ENCODE measurements at places on chromosomes 16 and 17.

- no peak for DNase-seq
These were observed 241.5 kb upstream of the NLRP1 start for GRCh38 chr17:5825717-5826330.

DNA sequence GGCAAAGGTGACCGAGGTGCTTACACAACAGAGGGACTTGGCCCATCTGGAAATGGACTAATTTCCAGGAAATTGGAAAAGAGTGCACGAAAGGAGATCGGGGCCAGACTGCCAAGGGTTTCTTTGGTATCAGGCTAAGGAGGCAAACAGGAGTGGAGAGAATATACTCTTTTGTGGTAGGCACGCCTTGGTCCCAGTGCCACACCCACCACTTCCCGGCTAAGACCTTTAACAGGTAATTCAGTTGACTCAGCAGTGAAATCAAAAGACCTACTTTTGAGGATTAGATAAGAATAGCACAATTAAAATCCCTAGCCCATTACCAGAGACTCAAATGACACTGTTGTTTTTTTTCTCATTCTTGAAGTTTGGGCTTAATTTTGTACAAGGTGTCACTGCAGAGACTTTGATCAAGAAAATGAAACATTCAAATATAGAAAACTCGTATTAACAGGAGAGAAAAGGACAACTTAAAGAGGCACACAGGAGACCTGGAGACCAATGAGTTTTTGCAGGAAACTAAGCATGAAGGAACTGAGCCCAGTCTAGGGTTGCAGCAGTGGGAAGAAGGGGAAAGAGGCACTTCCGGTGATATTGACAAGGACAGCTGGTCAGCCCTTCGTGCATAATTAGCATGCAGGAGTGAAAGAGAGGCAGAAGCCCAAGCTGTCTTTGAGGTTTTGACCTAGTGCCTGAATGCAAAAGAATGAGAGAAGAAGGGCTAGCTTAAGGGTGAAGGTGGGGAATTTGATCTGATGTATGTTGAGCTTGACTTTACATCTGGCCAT is 265.5 kb upstream of the CCL2 start:
- DNase-seq: no peak

DNA sequence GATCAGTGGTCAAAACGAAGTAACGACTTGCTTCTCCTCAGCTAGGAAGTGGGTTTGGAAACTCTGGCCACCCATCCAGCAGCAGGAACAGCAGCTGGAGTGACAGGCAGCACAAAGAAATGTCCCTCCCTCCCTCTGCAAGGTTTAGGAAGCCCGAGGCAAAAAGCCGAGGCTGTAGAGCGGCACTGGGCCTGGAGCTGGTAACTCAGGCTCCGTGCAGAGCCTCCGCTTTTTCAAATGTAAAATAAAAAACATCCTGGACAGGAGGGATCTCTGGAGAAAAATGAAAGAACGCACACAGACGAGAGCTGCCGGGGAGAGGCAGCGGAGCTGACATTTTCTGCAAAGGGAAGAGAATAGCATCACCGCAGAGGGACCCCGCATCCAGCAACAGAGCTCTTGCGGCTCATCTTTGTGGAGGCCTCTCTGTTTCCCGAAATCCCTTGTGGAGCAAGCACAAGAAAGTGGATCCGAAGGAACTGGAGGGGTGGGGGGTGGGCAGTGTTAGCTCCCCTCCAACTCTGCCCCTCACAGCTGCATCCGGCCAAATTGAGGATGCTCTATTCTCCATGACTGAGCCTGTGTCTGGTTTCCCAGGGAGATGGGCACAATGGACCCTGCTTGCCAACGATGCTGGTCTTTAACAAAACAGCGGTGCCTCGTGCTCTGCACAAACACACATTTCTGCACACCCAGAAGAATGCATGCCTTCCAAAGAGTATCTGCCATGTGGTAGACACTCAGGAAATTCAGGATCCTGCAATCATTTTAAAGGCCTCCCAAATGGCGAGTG is 335.5 kb upstream of the ZFHX3 start:
- no peak for DNase-seq

DNA sequence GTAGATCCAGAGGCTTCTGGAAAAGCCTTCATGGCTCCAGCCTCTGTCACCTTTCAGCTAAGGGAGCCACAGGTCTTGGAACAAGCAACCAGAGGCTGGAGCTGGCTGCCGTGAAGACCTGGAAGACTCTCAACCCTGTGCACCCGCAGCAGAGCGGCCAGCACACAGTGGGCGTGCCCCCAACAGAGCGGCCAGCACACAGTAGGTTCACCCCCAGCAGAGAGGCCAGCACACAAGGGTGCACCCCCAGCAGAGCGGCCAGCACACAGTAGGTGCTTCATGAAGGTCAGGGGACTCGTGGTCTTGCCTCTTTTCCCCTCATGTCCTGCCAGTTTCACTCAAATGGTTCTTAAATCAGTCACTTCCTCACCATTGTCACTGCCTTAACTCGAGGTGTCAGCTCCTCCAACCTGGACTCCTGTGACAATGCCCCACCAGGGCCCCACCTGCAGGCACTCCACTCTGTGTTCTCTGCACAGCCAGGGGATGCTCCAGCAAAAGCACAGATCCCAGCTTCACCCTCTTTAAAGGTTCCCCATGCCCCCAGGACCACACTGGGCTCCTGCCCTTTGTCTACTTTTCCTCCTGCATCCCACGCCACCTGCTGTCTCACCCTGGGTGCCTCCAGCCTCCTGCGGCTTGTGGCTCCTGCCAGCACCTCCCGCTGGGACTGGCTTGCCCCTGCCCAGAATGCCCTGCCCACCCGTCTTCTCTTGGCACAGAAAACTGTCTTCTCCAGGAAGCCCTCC is 42.4 kb upstream of the DOC2B start:
- no peak for DNase-seq

- no peak for DNase-seq
These were observed 76.9 kb upstream of the CNEP1R1 start for GRCh38 chr16:49947907-49948678.

GRCh38 chr16:85592700-85593493 is 20.2 kb upstream of the GSE1 start:
- DNase-seq: no peak

DNA sequence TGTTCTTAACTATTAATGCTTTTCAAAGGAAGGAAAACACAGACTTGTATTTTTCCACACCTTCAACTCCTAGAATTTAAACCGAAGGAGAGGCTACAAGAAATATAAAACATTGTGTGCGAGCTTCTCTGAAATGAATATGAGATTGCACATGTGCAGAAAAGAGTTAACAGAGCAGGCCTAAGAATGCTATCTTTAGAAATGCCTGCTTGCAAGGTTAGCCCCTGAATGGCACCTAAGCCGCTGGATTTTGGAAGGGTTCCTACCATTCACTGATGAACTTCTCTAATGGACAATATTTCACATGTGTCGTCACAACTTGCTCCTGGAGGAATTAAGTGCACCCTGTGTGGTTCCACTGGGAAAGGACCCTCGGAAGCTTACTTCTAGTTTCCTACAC is 69.3 kb downstream of the FBXL20 start:
- no peak for DNase-seq

- DNase-seq: no peak
These were observed 17.0 kb upstream of the NTN1 start for GRCh38 chr17:9004132-9004960.

GRCh38 chr17:60524463-60525327 is 1.3 kb downstream of the APPBP2 start:
- no peak for DNase-seq

DNA sequence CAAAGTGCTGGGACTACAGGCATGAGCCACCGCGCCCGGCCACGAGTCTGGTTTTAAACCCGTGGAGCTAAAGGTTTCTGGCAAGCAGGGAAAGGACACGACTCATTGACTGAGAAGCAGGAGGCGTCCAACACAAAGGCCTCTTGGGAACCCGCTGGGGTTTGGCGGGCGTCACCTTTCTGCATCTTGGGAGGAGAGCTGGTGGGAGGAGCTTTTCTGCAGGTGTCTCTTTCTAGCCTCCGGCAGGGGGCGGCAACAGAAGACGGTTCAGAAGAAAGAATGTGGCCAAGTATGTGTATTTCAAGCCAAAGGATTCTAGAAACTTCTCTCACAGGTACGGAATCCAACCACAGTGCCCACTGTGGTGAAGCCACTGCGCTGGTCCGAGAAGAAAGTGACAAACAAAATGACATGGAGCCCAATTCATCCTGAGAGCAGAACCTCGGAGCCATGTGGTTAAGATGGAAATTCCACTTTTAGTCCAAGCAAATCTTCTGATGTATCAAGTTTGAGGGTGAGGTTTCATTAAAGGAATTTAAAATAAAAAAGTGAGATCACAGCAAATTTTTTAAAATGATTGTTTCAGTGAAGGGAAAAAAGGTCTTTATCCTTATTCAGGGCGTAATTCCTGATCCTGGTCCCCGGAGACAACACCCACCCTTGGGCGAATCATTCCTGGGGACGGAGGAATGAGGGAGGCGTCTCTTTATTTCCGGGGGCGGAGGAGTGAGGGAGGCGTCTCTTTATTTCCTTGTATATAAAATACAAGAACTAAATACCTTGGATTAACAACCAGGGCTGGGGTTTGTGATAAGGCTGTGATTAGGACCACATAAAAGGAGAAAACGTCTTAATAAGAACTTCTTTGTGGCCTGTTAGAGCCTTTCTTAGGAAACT is 97.6 kb downstream of the MRM3 start:
- DNase-seq: no peak

DNA sequence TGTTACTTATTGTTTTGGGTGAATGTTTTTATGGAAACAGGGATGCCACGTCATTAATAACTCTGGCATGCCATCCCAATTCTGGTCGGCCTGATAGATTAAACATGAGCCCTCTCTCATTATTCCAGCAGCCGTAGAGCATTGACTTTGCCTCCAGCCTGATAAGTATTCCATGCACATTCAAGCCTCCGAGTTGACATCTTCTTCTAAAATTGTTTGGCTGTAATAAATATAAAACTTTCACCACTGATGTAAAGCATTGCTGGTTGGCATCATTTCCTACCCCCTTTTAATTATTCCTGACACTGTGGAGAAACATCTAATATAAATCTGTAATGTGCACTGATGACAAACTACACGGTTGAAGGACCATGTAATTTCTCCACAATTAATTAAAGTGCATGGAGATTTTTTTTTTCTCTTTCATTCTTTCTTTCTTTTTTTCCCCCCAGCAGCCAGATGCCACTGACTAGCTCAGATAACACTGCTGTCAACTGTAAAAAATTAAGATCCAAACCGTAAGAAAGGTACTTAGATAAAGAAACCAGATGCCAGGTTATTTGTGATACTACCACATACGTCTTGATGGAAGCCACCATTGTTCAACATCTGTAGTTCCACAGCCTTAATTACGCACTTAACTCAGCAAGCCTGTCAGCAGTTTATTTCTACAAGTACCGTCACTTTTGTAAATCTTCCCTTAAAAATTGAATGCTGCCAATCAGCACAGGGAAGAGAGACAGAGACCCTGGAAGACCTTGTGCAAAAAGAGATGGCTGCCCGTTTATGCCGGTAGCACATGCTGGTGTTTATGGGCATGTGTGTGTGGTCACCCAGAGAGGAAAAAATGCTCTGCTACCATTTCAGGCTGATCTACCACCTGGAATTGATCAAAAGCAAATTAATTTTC is 237.7 kb downstream of the IRX3 start:
- no peak for DNase-seq

GRCh38 chr17:80126449-80126715 is 20.5 kb downstream of the EIF4A3 start:
- DNase-seq: no peak

- no peak for DNase-seq
These were observed 45.7 kb downstream of the TMEM186 start for GRCh38 chr16:8751481-8752311.

DNA sequence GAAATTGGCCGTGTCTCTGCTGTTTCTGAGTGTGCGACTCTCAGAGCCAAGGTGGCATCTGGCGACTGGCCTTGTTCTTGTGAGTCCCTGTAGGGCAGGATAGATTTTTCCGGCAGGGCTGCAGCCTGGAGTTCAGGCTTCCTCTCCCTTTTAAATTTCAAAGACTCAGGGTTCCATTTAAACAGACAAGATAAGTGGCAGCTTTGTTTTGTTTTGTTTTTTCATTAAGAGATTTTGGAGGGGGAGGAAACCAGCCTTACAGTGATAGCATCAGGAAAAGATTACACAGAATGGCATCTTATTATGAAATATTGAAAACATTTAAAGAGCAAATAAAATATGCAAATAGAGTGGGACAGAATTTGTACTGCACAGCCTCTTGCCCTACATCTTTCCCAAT is 151.3 kb downstream of the RPTOR start:
- no peak for DNase-seq

GRCh38 chr16:64225036-64225435 is 896.8 kb downstream of the CDH11 start:
- DNase-seq: no peak

- DNase-seq: no peak
These were observed 232.1 kb upstream of the CACNG5 start for GRCh38 chr17:66602659-66603384.

- DNase-seq: no peak
These were observed 62.5 kb downstream of the SREBF1 start for GRCh38 chr17:17774009-17774881.

DNA sequence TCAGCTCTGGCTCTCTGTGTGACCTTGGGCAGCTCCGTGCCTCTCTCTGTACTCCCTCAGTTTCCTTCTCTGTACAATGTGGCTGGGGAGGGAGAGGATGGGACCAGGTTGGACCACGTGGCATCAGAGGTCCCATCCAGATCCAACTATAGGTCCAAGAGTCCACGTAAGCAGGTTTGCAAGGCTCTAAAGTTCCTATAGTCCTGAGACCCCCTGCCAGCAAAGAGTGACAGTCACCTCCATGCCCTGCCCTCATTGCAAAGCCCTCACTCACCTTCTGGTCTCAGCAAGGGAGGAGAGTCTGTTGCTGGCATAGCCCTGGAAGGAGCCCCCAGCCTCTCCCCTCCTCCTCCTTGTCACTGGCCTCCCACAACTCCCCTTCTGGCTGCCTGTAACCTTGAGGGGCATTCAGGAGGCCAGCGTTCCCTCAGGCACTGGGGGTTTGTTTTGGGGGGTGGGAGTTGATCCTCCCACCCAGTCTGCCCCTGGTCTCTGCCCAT is 6.1 kb upstream of the DRC7 start:
- no peak for DNase-seq

- no peak for DNase-seq
These were observed 2.8 kb downstream of the MARVELD3 start for GRCh38 chr16:71628810-71629209.

GRCh38 chr16:77480681-77481315 is 46.0 kb upstream of the ADAMTS18 start:
- no peak for DNase-seq

Data from cerebellar nuclear complex (tissue), 1 donor.